ENCODE measurements at places on chromosomes 3 and 15.

DNA sequence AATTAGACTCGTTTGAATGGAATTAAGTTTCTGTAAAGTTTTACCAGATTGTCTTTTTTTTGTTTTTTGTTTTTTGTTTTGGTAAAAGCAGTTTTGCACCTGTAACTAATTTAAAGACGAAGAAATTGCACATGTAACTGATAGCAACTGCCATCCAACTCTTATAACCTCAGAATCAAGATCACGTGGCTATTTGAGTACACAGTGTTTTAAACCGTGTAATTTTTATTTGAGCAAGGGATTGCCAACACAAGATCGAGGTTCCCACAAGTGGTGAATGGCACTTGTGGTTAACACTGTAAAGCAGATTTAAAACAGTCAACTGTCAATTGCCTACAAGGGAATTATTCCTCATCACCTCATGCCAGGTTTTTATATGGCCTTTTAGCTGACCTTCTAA lies 67.3 kb downstream of the PPARG start:
- no peak for DNase-seq

DNA sequence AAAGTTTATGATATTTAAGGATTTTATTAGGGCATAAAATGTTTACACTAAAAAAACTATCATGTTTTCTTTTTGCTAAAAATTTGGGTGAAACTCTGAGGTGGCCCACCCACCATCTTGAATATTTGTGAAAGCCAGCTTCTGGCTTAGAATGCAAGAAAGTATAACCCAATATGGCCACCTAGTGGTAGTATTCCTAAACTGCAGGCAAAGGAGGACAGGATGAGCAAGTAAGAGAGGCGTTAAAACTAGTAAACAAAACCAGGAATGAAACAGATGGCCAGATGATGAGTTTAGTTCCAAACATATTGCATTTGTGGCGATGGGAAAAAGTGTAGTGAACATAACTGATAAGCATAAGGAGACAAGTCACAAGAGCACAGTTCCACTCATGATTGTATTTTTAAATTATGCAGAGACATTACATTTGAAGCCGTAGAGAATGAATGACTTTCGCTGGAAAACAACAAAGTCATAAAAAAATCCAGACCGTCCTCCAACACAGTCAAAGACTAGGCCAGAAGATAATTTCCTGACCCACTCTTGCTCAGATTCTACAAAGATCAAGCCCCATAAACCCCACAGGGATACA lies 103.3 kb upstream of the PRTG start:
- peak; percentile 45 for DNase-seq

- DNase-seq, result no peak
Observed at GRCh38 chr15:58985443-58985842, 2.0 kb upstream of the RNF111 start.

DNA sequence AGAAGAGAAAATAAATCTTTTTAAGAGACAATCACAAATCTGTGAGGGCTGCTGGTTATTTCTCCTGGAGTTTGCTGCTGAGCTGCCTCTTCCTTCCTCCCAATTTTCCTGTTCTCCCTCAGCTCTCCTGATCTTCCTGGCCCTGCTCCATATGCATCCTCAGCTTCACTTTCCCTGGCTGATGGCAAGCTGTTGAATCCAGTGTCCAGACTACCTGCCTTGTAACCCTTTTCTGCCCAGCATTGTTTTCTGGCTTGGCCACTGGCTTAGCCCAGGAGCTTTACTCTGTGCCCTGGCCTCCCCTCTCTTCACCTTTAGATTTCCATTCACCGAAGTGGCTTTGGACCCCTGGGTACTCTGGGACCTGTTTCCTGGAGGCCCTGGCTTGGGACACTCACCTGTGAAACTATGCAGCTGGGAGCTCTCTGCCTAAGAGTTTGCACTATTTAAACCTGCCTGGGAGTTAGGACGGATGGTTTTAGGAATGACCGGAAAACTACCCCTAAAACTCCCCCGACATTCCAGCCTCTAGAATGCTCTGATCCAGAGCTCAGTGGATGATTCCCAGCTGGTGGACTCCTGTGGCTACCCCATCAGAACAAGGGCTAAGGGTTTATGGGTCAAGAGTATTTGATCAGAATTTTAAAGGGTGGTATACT lies 90.0 kb downstream of the RBPMS2 start:
- DNase-seq, result no peak

GRCh38 chr3:156782921-156783320 lies 43.2 kb upstream of the LEKR1 start:
- no peak for DNase-seq

DNA sequence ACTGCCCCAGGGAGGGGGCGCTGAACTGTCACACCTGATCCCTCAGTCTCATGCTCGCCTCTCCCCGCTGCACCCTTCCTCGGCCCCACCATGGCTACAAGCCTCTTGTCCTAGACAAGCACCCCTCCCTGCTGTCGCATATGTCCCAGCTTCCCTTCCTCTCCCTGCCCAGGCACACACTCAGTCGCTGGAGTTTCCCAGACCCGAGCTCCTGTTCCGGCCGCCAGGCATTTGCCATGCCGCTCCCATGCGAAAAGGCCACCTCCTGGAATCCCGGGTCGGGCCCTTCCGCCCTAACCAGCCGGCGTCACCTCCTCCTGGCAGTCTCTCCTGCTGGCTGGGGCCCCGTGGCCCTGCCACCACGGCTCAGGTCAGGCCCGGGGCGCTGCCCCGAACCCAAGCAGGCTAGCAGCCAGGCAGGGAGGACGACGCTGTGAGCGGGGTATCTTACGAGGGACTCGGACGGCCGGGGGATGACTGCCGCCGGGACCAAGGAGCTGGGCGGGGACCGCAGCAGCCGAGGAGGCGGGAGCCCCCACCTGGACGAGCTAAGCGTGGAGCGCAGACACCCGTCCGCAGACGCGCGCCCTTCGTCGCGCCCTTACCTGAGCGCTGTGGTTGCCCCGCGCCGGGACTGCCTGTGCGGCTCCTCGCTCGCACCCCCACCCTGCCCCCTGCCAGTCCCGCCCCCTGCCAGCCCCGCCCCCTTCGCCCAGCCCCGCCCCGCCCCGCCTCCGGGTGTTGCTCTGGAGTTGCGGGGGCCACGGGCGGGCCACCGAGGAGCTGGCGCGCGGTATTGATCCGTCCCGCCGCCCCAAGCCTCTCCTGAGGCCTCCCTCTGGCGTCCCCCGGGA lies at the start of gene ALS2CL:
TSS of gene ALS2CL (minus strand) at position 642 of the 854 bp plus-strand sequence. CDS start 4,239 bp downstream, outside the sequence.
- peak; percentile 33 for DNase-seq

DNA sequence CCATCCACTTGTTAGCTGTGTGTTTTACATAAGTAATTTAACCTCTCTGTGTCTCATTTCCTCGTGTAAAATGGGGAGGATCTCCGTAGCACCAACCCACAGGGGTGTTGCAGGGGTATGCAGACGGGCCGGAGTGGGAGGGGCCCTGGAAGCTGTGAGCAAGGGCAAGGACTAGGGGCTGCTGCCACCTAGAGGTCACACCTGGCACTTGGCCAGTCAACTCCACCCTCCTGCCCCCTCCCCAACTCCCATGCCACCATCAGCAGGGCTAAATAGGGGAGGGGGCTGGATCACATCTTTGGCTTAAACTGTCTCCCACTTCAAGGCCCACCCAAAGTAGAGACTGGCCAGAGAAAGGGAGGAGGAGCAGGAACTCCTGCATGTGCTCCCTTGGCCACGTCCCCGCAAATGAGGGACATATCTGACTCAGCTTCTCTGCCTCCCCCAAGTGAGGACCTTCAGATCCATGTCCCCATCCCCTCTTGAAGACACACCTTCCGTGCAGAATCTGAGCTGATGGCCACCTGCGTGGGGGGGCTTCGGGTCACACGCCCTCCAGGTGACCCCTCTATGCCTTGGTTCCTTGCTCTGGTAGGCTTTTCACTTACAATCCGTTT lies 2.6 kb downstream of the CCDC9B start:
- DNase-seq, result peak; percentile 65

- DNase-seq, result no peak
Observed at GRCh38 chr3:18070231-18070630, 327.8 kb upstream of the TBC1D5 start.

- DNase-seq, result no peak
Observed at GRCh38 chr3:190272747-190273146, 49.5 kb downstream of the CLDN1 start.

DNA sequence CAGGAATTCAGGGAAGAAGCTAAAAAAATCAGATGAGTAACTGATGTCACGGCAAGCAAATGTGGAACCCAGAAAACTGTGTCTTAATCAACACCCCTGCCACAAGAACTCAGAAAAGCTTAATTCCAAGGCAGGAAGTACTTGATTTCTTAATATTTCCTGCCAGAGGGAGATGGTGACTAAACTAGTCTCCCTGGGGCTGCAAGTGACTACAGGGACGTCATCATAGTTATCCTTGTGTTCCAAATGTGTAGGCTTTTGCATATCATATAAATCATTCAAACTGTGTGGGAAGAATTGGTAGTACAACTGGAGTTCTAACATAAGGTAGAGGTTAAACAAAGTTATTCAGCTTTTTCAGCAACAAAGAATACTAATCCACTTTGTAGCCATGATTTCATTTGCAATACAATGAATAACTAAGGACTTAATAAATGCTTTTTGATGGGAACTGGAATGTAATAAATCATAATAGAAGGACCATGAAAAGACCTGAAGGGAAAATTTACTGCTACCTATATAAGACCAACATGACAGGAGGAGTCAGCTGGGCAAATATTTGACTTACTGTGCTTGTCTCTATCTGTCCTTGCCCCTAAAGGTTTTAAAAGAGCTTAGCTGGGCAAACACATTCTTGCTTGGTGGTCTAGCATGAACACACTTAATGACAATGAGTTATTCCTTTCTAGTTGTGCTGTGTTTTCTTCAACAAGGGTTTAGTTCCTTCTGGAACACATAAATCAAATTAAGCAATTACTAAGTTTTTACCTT lies 76.0 kb upstream of the NECTIN3 start:
- DNase-seq, result peak; percentile 46

- no peak for DNase-seq
Observed at GRCh38 chr15:67120009-67120838, 54.8 kb downstream of the SMAD3 start.

DNA sequence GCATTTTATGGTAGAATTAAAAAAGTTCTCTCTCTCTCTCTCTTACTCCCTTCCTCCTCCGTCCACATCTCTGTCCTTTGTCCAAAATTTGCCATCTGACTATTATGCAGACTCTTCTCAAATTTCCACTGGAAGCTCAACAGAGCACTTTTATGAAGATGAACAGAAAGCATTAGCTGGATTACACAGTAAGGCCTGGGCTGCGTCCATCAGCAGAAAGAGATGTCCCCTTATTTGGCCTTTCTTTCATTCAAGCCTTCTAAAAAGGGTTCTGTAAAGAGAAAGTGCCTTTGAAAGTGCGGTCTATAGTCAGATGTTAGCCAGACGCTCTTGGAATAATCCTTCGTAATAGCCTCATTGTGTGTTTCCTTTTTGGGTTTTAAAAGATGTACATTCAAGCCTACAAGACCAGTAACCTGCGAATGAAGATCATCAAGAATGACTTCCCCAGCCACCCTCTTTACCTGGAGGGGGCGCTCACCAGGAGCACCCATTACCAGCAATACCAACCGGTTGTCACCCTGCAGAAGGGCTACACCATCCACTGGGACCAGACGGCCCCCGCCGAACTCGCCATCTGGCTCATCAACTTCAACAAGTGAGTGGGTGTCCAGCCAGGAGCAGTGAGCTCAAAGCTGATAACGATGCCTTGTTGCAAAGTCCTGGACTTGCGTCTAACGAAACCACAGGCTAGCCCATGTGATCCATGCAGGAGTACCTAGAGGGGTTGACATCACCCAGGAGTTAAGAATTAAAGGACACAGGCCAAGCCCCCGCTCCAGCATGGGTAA lies 53.1 kb downstream of the MESD start:
- no peak for DNase-seq

- no peak for DNase-seq
Observed at GRCh38 chr3:56725175-56725574, 42.1 kb upstream of the TASOR start.

GRCh38 chr15:90037961-90038631 lies 37.0 kb downstream of the ZNF710 start:
- DNase-seq, result no peak

- DNase-seq, result no peak
Observed at GRCh38 chr3:98778383-98778782, 15.2 kb downstream of the ST3GAL6 start.

- no peak for DNase-seq
Observed at GRCh38 chr15:80579611-80580010, 115.5 kb upstream of the ABHD17C start.

DNA sequence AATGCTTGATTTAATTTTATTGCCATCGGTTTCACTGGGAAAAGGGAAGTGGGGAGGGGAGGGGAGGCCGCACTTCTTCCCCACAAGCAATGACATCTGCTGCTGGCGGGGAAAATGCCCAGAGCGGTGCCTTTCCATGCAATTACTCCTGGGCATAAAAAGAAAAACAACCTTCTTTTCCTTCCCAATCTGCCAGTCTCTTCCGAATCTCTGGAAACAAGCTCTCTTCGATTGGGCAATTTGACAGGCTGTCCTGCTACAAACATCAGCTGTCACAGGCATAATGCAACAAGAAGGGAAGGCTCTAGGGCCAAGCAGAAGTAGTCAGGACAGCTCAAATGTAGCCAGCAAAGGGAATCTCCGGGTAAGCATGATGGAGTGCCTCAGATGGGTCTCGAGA lies 93.4 kb upstream of the STRIT1 start:
- DNase-seq, result no peak

DNA sequence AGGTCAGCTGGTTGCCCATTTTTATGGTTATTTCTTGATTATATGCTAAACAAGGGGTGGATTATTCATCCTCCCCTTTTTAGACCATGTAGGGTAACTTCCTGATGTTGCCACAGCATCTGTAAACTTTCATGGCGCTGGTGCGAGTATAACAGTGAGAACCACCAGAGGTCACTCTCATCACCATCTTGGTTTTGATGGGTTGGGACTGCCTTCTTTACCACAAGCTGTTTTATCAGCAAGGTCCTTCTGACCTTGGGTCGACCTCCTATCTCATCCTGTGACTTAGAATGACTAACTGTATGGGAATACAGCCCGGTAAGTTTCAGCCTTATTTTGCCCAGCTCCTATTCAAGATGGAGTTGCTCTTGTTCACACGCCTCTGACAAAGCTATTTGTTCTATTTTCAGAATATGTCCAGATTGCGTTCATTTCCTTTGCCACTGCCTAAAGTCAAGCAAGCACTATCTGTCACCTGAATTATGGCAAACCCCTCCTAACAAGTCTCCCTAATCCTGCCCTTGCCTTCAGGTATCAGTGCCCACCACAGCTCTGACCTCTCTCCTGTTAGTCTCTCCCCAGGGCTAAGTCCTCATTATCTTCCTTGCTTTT lies 308.5 kb downstream of the ROBO2 start:
- peak; percentile 4 for DNase-seq

DNA sequence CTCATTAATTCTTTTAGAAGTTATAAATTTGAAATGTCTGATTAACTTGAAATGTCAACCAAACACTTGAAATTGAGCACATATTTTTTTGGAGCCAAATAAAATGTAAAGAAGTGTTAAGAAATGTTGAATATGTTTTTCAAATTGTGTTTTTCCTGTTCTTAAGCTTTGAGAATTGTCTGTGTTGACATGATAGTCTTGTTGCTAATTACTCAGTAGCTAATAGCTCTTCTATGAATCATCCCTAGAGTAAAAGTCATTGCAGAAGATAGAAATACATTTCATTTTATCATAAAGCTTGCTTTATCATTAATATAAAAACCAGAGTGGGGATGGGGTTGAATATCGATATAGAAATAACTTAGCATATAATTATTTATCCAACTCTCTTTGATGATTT lies 41.9 kb upstream of the ABHD10 start:
- no peak for DNase-seq

All from NCI-H146 (cell line).